Astrocyte (in vitro differentiated cells and primary cell): ENCODE measurements at places on chromosomes 13 and 19.
A peak's percentile ranks its signal among the peaks of the same experiment; 100 is the strongest.

- no peak for DNase-seq
Measured at GRCh38 chr19:422213-422916, 13.4 kb upstream of the C2CD4C start.

DNA sequence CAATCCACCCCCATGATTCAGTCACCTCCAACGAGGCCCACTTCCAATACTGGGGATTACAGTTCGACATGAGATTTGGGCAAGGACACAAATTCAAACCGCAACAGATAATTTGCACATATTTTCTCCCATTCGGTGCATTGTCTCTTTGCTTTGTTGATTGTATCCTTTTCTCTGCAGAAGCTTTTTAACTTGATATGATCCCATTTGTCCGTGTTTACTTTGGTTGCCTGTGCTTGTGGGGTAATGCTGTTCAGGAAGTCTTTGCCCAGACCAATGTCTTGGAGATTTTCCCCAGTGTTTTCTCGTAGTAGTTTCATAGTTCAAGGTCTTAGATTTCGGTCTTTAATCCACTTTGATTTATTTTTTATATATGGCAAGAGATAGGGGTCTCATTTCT, 330.8 kb upstream of the SPRY2 start:
- no peak for DNase-seq

- no peak for DNase-seq
Measured at GRCh38 chr13:37953696-37954095, 84.1 kb upstream of the TRPC4 start.

- no peak for DNase-seq
Measured at GRCh38 chr13:65990684-65991083, 1239.5 kb downstream of the PCDH9 start.

- DNase-seq, result no peak
Measured at GRCh38 chr13:21673539-21673788, 2.6 kb downstream of the FGF9 start.

DNA sequence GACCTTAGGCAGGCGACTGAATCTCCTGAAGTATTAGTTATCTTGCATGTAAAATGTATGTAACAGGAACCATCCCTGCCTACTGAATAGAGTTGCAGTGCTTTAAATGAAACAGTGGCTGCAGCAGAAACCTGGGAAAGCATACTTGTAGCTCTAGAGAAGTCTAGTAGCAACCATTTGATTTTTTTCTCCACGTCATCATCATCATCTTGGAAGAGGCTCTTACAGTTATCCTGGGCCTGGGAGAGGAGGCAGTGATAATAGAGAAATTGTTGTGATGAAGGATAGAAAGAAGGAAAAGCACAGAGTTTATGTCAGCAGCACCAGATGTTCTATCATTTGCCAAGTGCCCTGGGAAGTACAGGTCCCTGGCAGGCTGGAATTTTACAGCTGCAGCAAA, 377.6 kb downstream of the ITGBL1 start:
- no peak for DNase-seq

GRCh38 chr19:47315125-47315821, 5.6 kb downstream of the C5AR1 start:
- DNase-seq, result peak; percentile 83

- peak; percentile 26 for DNase-seq
Measured at GRCh38 chr13:31835932-31836331, 96.6 kb downstream of the RXFP2 start.

GRCh38 chr19:14475251-14476073, at the start of gene PTGER1:
Gene PTGER1 (minus strand): TSS chr19:14475354. CDS start chr19:14474320, 1,034 bp downstream.
- DNase-seq, result no peak

DNA sequence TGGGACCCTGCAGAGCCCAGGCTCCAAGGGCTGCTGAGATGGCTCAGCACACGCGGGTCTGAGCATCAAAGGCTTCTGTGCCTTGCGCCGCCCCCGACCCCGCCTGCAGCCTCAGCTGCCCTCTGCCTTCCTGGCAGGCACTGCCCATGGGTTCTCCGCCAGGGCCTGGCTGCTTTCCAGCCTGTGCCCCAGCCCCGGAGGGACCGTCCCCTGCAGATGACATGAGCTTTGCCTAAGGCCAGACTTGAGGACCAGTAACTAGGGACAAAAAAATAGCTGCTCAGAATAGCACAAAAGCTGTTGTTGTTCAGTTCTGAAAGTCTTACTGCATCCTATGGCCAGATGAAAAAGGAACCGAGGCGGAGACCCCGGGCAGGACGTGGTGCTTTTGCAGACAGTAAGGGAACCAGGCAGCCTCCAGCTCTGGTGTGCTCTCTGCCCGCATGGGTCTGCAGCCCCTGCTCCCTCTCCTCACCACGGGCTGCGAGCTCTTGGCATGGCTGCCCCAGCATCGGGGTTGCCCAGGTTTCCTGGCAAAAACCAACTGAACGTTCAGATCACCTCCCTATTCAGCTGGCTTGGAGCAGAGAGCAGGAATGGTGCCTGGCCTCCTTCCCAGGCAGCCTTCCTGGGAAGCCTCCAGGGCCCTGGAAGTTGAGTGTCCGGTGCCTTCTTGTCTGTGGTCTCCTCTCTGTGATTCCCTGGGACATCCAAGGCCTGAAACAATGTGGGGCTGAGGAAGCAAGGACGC, 12.5 kb upstream of the CFAP97D2 start:
- no peak for DNase-seq

DNA sequence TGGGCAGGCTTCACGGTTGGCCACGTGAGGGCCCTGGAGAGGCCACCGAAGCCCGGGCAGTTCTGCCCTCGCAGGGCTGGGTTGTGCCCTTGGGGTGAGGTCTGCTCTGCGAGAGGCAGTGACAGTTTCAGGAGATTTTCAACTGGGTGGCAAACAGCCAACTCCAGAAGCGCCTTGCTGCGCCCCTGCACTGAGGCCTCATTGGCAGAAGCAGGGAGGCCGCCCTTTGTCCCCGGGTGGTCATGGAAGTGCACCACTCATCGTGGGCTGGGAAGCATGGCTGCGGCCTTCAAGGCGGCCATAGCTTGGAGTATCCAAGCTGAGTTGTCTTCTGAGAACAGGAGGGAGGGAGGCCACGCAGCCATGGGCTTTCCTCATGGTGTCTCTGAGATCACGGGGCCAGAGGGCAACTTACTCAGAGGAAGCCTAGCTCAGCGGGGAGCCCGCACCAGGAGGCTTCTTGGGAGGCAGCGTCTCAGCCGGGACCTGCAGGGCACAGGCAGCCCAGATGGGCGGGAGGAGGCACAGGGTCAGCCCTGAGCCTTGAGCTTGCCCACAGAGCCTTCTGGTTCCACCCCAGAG, 14.8 kb downstream of the PLEKHJ1 start:
- no peak for DNase-seq

DNA sequence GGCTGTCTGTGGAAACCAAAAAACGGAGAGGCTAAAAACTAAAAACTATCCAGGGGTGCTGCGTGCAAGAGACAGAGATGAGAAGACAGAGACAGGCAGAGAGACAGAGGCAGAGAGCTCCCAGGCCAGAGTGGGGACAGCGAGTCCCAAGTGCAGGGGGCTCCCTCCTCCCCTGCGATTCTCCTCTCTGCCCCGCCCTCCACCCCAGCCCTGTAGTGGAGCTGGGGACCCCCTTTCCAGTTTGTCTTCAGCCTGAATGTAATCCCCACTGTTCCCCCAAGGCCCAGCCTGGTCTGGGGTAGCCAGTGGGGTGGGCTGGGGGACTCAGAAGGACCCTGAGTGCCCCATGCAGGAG, 2.0 kb downstream of the NFIC start:
- no peak for DNase-seq

DNA sequence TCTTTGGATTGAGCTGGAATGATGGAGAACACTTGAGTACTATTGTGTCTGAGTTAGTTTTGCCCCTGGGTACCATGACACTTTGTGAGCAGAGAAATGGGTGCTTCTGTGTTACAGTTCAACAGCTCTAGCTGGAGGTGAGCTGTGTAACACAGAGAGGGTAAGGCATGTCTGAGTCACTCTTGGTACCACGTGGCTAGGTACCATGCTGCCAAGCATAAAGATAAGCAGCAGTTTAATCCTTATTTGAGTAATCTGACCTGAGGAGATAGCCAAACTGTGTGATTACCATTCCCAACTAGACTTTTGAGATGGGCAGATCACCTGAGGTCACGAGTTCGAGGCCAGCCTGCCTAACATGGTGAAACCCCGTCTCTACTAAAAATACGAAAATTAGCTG, 122.0 kb downstream of the OLFM4 start:
- DNase-seq, result no peak

DNA sequence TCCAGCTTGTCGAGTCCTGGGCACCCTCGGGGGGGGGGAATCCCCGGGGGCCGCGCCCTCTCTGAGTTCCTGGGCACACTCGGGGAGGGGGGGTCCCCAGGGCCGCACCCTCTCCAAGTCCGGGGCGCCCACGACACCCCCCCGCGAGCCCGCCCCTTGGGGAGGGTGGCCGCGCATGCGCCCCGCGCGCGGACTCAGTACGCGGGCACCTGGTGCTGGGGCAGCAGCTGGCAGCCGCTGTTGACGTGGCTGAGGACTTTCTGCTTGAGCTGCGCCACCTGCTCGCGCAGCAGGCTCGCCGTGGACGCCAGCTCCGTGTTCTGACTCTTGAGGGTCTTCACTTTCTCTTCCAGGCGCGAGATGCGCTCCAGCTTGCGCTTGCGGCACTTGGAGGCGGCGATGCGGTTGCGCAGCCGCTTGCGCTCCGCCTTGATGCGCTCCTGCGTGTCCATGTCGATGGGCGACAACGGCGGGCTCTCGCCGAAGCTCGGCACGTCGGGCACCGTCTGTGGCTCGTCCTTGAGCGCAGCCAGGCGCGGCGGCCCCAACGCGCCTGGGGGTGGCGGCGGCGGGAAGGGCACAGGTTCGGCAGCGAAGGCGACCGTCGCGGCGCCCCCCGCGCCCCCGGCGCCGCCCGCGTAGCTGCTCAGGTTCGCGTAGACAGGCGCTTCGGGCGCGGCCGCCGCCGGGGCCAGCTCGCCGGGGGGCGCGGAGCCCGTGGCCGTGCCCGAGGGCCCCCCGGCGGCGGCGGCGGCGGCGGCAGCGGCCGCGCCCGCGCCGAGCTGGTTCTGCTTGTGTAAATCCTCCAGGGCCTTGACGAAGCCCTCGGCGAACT, 958 bp downstream of the JUND start:
- peak; percentile 47 for DNase-seq

DNA sequence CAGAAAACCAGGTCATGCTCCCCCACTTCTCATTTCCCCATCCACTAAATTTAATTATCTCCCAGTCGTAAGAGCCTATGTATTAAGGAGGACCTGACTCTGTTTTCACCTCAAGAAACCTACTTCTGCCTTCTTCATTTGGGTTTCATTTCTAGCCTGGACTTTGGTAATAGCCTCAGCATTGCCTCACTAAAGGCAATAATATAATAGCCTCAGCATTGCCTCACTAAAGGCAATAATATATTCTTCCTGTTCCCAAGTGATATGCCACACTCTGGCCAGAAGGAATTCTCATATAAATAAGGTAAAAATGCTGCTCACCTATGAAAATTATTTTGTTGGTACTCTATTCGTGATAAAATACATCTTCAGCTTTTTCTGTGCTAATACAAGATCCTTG, 993.9 kb downstream of the EFNB2 start:
- no peak for DNase-seq

- no peak for DNase-seq
Measured at GRCh38 chr13:27635266-27635665, 13.6 kb downstream of the POLR1D start.
